ENCODE measurements at places on chromosomes 1 and 21.

- peak; percentile 59 for DNase-seq
Measured at GRCh38 chr21:44930543-44930981, 9.3 kb upstream of the SLX9 start.

DNA sequence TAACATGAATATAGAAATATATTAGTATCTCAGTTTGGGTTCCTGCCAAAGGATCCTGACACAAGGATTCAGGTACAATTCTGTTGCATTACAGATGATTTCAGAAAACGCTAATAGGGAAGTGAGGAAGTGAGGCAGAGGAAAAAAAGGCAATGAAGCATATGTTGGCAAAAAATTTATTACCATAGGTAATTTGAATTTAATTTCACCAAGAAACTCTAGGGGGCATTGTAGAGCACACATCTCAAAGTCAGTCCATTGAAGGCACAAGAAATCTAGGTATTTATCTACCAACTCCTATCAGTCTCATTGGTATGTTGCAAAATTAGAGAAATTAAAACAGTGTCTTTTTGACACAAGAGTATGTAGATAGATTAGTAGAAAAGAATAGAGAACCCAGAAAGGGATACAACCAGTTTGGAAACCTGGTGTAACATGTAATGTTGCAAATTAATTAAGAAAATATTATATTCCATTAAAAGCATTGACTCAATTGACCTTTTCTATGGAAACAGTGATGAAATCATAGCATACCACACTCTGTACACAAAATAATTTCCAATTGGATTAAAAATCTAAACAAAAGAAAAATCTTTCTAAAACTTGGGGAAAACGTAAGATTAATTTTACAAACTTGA lies 104.9 kb upstream of the SNX7 start:
- no peak for DNase-seq

- DNase-seq: peak; percentile 68
Measured at GRCh38 chr1:230972855-230973271, 5.8 kb downstream of the TTC13 start.

GRCh38 chr1:48120621-48121020 lies 101.9 kb upstream of the SLC5A9 start:
- no peak for DNase-seq

DNA sequence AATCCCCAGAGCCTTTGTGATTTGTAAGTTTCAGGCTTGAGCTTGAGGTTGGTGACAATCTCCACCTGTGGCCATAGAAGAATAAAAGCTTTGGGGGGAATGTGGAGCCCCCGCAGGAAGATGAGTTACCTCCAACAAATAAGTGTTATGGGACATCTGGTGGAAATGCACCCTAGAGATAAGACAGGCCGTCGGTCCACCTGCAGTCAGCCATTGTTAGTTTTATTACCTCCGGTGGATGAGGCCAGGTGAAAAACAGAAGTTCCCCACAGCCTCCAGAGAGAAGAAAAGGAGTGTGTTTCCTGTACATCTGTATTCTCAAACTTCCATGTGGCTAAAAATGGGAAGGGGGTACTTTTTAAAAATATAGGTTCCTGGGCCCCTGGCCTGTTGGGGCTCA lies 137.4 kb downstream of the KAZN start:
- DNase-seq: no peak

DNA sequence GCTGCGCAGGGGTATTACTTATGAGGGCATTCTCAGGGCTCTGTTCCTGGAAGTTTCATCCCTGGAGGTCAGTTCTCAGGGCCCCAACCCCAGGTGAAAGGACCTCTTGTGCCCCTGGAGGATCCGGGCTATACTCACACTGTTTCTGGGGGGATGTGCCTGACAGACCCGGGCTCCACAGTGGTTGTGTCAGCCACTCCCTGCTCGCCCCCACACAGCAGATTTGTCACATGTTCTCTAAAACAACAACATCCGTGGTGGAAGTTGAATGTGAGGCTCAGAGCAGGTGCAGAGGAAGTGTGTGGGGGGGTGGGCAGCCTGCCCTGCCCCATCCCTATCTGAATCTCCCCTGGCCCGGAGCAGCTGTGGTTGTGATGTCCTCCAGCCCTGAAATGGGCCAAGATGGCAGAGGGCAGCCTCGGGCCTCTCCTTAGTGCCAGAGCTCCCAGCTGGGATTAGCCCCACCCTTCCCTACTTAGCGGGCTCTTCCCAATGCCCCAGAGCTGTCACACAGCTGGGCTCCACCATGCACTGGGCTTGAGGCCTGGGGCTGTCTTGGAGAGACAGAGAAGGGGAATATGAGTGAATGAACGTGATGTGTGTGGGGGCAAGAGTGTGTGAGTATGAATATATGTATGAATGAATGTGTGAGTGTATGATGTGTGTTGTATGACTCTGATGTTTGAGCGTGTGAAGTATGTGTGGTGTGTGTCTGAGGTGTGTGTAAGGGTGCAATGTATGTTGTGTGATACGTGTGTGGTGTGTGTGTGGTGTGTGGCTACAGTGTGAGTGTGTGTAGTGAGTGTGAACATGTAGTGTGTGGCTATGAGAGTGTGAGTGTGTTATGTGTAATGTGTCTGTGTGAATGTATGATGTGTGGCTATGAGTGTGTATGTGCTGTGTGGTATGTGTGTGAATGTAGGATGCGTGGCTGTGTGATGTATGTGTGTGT lies 1.5 kb upstream of the FCMR start:
- peak; percentile 67 for DNase-seq

- no peak for DNase-seq
Measured at GRCh38 chr1:221809091-221810029, 67.5 kb upstream of the DUSP10 start.

- no peak for DNase-seq
Measured at GRCh38 chr1:229263254-229263653, 7.7 kb upstream of the RAB4A start.

DNA sequence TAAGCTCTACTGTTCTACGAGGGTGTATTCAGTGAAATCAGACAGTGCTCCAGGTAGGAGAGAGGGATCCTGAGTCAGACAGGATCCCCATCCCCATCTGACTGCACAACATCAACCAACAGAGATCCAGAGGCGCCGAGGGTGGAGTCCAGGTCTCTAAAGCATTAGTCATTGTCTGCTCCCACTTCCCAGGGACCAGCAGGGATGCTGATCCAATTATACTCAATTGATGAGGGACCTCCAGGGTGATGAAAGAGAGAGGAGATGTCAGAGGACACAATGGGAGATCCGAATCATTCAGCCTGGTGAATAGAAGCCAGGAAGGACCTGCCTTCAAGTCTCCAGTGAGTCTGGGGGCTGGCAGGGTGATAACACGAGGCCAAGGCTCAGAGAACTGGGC lies 39.5 kb upstream of the STMN1 start:
- DNase-seq: no peak

- DNase-seq: no peak
Measured at GRCh38 chr1:161913482-161914140, 110.1 kb downstream of the OLFML2B start.

DNA sequence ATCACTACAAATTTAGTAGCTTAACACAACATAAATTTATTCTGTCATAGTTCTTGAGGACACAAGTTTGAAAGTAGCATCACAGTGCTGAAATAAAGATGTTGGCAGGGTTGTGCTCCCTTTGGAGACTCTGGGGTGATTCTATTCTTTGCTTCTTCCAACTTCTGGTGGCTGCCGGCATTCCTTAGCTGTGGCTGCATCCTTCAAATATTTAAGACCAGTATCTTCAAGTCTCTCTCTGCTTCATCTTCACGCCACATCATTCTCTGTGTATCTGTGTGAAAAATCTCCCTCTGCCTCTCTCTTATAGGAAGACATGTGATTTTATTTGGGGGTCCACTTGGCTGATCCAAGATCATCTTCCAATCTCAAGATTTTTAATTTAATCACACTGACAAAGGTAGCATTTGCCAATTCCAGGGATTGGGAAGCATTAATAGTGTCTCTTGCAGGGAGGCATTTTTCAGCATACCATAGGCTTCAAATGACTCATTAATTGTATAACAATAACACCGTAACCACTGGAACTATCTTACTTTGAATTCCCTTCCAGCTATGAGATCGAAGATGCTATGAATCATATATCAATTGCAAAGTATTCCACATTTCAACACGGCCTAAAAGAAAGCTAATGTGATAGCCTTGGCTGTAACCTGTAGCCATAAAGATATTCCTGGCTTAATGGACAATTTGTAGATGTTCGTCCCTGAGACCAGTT lies 74.6 kb downstream of the DPT start:
- DNase-seq: no peak

DNA sequence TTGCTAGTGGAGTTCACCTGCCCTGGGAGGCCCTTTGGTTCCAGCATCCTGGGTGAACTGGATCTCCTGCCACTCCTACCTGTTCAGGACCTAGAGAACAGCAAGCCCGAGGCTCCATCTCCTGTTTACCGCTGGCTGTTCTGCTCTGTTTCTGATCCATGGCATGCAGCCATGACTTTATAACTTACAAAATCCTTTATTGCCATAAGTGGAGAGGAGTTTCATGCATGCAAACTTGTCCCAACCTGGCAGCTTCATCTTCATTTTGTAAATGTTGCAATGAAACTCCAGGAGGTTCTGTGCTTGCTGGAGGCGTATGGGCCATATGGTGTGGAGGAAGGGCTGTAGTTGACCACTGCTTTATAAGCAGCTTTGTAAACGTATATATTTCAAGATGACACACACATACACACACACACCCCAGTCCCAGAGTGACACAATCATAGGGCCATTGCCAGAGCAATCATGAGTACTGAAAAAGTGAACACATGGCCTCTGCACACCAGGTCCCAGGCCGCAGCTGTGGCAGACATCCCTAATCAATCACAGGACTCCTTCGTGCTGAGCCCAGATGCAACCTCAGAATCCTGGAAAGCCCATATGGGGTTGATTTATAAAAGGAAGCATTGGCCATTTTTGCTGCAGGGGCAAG lies 69.0 kb downstream of the UBIAD1 start:
- DNase-seq: no peak

DNA sequence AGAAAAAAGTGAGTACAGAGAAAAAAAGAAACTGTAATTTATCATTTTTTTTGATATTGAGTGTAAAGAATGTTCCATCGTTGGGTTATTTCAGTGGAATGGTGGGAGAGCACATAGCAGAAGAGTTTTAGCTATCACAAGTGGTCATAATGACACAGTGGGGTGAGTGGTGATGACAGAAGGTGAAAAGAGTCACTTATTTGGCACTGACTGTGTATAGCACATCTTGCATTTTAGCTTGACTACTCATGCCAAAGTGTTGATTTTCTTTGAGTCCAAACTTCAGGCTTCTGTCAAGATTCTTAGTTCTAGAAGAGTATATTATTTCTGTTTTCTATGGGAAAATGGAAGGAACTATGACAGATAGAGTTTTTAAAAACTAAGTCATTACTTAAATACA lies 261.2 kb downstream of the GRIK1 start:
- no peak for DNase-seq

- DNase-seq: no peak
Measured at GRCh38 chr1:213969958-213970555, 17.7 kb upstream of the PROX1 start.

DNA sequence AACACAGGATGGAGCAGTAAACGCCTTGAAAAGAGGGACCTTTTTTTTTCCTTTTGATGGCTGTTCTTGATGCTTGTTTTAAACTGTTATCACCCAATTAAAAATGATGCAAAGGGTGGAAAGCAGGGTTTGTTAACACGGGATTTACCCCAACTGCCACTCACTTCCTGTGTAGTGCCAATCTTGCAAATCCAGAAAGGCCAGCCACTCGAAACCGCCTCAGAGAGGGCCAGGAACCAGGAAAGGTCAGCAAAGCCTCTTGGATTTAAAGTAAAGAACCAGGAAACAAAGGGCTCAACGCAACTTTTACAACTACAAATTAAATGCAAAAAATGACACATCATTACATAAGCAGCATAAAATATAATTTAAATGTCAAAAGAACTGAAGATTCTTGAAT lies 347.4 kb downstream of the PDE4B start:
- DNase-seq: no peak

DNA sequence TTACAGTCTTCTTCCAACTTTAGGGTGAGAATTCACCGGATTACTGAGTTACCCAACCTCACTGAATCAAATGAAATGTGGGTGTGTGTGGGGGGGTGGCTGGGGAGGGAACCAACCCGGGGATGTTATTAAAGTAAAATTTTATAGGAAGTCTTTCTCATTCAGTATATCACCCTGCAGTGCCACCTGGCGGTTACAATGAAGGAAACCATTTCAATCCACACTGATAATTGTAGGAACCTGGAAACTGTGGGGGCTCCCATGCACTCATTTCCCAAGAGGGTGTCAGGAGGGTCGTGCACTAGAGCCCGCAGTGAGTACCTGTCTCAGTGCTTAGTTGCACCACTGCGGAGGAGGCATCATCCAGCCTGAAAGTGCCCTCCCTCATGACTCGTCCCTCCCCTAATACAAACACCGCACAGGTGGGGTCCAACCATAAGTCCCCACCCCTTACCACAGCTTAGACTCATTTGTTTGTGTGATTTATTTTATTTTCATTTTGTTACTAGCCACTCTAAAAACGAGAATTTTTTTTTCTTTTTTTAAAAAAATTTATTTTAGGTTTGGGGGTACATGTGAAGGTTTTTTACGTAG lies 29.1 kb upstream of the IGSF5 start:
- DNase-seq: no peak
